ENCODE measurements at places on chromosomes 2 and 18. TPM values are rescaled to one million over a fixed set of nuclear protein-coding genes. Genes with fewer than 3 reads are reported as not detected.

ADGRF3 gene
- total RNA-seq, result not detected

PJVK gene
- total RNA-seq, result 0.59 TPM

CLHC1 gene
- total RNA-seq, result 4.6 TPM

C2orf15 gene
- not detected for total RNA-seq

CD8B2 gene
- total RNA-seq, result not detected

DCDC2C gene
- total RNA-seq, result not detected

GAL3ST2 gene
- total RNA-seq, result 0.56 TPM

SULT1C4 gene
- 9.8 TPM for total RNA-seq

ZBTB7C gene
- total RNA-seq, result 7.7 TPM

SUMO1 gene
- 42.9 TPM for total RNA-seq

Measured in right atrium auricular region (tissue), 2 donors.